ENCODE measurements at places on chromosomes 16 and 17.

- peak; percentile 64 for DNase-seq
Measured at GRCh38 chr16:31513126-31513525, 4.9 kb upstream of the RUSF1 start.

DNA sequence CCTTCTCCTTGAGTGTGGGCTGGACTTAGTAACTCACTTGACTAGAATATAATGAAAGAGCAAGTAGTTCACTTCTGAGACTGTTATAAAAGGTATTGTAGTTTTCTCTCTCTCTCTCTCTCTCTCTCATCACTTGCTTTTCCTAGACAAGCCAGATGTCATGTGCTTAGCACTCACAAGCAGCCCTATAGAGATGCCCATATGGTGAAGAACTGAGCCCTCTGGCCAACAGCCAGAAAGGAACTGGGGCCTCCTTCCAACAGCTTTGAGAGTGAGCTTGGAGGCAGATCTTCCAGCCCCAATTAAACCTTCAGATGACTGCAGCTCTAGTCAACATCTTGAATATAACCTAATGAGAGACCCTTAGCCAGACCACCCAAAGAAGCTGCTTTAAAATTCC lies 440.5 kb downstream of the GRIN2A start:
- DNase-seq: no peak

GRCh38 chr17:10271106-10271562 lies 72.7 kb upstream of the GAS7 start:
- DNase-seq: no peak

GRCh38 chr17:57513569-57513968 lies 231.5 kb downstream of the CCDC182 start:
- DNase-seq: no peak

DNA sequence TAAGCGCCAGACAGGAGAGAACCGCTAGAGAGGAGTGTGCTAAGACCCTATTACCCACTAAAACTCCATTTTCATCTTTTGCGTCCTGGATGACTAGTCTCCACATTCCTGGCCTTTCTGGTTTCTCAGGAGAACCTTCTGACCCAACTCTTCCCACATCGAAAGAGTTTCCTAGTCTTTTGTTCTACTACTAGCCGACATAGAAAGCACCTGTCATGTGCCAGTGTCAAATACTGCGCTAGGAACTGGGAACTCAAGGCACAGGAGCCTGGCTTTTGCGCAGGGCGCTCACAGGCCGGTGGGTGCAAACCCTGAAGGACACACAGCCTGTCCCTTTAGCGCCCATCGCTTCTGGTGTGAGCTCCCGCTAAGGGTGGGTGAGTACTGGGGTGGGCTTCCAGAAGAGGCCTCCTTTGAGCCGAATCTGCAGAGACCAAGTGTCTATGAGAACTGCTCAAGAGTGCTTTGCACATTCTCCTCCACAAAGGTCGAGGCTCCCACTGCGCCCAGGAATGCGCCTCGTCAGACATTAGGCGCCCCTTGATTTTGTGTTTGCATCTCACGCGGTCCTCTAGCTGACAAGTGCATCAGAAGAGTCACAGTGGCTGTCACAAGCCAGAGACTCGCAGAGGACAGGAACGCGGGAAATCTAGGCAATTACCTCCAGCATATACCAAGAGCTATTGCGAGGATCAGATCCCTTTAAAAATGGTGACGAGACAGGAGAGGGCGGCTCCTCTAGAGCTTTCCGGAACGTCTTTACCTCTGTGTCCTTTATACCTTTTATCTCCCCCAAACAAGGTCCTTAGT lies 2.0 kb upstream of the PSMB3 start:
- peak; percentile 18 for DNase-seq

- DNase-seq: no peak
Measured at GRCh38 chr17:80616705-80617104, 72.1 kb downstream of the RPTOR start.

- peak; percentile 58 for DNase-seq
Measured at GRCh38 chr17:3818786-3819185, 17.8 kb upstream of the ITGAE start.

GRCh38 chr16:66802159-66802558 lies 775 bp upstream of the TERB1 start:
- no peak for DNase-seq

- DNase-seq: no peak
Measured at GRCh38 chr16:57607676-57608461, 20.6 kb upstream of the ADGRG1 start.

DNA sequence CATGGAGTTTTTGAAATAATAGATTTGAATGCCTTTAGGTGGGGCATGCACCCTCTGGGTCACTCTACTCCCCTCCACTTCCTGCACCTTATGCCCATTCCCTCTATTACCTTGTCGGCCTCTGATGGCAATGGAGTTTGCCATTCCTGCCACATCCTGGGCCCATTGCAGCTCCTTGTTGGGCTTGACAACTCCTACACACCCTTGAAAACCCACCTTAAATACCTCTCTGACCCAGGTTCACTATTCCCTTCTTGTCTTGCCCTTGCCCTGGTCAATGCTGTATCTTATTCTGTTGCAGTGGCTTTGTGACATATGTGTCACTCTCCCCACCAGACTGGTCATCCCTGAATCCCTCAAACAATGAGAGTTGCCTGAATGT lies 2.4 kb downstream of the CCR7 start:
- DNase-seq: no peak

DNA sequence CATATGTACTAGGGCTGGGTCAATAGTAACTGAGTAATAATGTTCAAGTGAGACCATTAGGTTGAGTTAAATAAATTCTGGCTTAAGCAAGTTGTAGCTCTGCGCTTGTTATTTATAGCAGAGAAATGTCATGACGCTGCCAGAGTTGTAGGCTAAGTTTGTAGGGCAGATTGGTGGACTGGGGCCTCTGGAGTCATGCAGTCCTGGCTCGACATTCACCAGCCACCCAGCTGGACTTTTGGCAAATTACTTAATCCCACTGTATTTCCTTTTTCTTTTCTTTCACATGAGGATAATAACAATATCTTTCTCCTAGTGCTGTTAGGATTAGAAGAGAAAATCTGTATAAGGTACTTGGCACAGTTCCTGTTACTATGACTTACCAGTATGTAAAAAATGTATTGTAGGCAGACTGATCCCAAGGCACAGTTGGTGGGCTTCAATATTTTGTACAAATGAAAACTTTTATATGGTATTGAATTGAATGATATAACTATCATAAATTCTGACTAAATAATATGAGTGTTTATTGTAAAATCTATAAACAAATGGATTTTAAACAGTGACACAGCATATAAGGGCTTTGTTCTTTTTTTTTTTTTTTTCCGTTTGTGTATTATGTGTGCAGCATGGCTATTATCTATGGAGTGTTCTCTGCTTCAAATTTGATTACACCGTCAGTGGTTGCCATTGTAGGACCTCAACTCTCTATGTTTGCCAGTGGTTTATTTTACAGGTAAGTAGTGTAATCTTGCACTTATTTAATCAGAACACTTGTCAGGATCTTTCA lies 2.6 kb downstream of the MFSD11 start:
- DNase-seq: no peak

DNA sequence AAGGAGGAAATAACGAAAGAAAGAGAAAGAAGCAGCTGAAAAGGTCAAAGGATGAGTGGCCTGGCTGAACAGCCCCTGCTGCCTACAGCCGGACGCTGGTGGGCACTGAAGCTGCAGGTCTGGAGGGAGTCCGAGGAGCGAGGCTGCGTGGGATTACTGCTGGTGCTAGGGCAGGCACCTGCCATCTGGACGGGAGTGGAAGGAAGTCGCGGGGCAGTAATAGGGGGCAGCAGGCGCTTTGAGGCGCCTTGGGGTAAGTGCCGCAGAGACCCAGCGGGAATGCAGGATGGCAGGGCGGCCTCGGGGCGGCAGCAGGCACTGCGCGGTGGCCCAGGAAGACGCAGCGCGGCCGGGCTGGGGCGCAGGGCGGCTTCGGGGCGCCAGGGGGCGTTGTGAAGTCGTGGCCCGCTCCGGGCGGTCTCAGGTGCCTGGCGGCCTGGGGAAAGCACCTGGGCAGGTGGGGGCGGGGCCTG lies 303 bp upstream of the SCNN1G start:
- DNase-seq: peak; percentile 28

- no peak for DNase-seq
Measured at GRCh38 chr17:59666235-59666634, 41.0 kb downstream of the PTRH2 start.

- DNase-seq: peak; percentile 27
Measured at GRCh38 chr17:732067-732901, at the start of gene TLCD3A. Gene TLCD3A (plus strand): TSS chr17:732596. CDS start chr17:732648, 52 bp downstream.

DNA sequence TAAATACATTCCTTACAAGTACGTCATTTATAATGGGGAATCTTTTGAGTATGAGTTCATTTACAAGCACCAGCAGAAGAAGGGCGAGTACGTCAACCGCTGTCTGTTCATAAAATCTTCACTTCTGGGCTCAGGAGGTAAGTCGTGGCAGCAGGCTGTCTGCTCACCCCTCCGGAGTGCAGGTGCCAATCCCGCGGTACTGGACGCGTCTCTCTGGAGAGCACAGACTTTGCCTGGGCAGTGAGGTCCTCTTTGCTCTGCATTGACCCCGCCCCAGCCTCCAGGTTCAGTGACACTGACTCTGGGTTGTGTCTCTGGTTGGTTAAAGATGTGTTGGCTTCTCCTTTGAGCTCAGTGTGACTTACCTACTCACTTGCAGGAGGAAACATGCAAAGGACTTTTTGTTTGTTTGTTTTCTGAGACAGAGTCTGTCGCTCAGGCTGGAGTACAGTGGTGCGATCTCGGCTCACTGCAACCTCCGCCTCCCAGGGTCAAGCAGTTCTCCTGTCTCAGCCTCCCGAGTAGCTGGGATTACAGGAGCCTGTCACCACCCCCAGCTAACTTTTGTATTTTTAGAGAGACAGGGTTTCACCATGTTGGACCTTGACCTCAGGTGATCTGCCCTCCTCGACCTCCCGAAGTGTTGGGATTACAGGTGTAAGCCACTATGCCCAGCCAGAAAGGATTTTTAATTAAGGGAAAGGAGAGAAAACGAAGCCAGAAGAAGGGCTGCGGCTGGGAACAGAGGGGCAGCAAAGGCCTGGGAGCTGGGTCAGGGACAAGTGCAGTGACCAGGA lies 31.2 kb downstream of the RNF213 start:
- DNase-seq: no peak

- no peak for DNase-seq
Measured at GRCh38 chr17:19943026-19943425, 34.6 kb downstream of the AKAP10 start.

GRCh38 chr17:56681561-56682266 lies 88.2 kb downstream of the NOG start:
- DNase-seq: peak; percentile 95

DNA sequence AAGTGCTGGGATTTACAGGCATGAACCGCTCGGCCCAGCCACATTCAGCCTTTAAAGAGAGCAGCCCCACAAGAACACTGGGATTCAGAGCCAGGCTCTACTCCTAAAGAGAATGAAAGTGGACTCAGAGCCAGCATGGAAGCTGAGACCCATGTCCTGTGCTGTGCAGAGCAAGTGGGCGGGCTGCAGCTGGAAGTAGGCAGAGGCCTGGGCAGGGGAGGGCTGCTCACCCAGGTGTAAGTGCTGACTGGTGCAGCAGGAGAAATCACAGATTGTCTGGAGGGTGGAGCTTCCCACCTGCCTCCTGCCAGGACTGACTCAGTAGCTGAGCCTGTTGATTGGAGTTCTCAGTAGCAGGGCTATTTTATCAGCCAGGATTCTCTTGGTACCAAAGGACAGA lies 178.7 kb downstream of the KATNIP start:
- no peak for DNase-seq

DNA sequence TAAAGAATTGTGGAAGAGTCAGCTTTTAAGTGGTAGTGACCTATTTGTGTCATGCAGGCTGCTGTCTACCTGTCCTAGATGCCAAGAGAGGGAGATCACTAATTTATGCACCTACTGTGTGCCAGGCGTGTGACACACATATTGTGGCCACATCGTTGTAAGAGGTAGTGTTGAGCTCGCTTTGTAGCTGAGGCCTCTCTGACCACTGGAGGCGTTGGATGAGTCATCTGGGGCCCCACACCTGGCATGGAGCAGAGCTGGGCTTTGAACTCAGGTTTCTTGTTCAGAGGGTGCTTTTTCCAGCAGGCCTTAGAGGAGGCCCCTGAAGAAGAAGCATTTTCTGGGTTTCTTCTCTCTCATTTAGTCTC lies 52.3 kb upstream of the LGALS9 start:
- no peak for DNase-seq

DNA sequence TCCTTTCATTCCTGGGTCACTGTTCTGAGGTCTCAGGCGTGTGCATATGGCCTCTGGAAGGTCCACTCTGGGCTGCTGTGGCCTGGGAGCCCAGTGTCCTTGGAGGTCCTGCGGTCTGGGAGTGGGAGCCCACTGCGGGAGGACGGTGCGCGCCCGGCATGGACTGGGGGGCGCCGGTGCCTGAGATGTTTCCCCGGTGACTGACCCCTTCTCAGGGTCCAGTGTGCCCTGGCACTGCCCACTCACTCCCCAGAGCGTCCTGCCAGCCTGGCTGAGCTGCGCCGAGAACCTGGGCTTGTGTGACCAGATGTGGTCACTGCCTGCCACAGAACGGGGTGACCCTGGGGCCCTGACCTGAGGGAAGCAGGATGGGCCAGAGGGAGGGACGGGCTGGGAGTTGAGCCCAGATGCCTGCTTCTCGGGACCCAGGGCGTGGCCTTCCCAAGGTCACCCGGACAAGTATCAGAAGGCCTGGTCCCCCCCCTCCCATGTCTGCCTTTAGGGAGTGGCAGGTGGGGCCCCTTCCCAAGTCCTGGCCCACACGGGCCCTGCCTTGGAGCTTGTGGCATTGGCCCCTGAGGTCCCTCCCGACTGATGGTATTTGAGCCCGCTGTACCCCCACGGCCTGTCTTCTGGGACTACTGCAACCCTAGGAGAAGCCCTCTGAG lies 1.1 kb upstream of the RHBDL1 start:
- DNase-seq: no peak

GRCh38 chr17:50843150-50843905 lies 7.9 kb downstream of the WFIKKN2 start:
- DNase-seq: no peak

GRCh38 chr16:14301169-14302030 lies 230.3 kb downstream of the MRTFB start:
- no peak for DNase-seq

GRCh38 chr17:2954898-2955445 lies 108.4 kb downstream of the OR1D5 start:
- peak; percentile 85 for DNase-seq

DNA sequence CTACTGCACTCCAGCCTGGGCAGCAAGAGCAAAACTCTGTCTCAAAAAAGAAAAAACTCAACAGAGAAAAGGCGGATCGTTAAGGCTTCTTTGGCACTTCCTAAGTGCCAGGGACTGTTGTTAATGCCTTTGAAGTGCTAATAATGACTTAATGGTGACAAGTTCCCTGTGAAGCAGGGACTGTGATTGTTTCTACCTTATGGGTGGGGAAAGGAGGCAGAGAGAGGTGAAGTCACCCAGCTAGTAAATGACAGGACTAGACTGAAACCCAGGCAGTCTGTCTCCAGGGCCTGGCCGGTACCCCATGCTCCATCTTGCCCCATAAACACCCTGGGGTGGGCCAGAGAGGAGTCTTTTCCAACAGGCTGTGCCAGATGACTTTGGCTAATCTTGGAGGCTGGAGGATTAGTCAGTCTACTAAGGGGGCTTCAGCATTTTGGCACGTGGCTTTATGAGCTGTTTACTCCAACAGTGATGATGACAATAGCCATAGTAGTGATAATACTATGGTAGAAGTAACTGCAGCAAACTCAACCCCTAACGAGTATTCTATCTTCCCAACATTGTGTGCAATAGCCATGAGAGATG lies 26.9 kb downstream of the ABCC1 start:
- DNase-seq: no peak

GRCh38 chr17:354651-355556 lies 2.3 kb upstream of the RPH3AL start:
- DNase-seq: no peak

Data from RCC 7860 (cell line).